ENCODE measurements at places on chromosomes 13 and 19. TPM values are rescaled to one million over a fixed set of nuclear protein-coding genes. Genes with fewer than 3 reads are reported as not detected.

DNA sequence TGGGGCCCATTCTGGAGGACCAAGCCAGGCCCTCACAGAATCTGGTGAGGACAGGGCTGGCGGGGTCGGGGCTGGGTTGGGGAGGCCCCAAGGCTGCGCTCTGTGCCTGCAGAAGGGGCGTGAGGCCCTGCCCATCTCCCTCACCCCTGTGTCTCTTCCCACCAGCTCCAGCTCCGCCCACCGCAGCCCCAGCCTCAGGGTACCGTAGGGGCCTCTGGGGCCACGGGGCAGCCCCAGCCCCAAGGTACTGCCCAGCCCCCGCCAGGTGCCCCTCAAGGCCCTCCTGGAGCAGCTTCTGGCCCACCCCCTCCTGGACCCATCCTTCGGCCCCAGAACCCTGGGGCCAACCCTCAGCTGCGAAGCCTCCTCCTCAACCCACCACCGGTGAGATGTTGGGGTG is 15.4 kb upstream of the PTOV1 start:
- no peak for DNase-seq

- DNase-seq = no peak
Observed at GRCh38 chr19:554817-555216, 11.0 kb downstream of the GZMM start.

DNA sequence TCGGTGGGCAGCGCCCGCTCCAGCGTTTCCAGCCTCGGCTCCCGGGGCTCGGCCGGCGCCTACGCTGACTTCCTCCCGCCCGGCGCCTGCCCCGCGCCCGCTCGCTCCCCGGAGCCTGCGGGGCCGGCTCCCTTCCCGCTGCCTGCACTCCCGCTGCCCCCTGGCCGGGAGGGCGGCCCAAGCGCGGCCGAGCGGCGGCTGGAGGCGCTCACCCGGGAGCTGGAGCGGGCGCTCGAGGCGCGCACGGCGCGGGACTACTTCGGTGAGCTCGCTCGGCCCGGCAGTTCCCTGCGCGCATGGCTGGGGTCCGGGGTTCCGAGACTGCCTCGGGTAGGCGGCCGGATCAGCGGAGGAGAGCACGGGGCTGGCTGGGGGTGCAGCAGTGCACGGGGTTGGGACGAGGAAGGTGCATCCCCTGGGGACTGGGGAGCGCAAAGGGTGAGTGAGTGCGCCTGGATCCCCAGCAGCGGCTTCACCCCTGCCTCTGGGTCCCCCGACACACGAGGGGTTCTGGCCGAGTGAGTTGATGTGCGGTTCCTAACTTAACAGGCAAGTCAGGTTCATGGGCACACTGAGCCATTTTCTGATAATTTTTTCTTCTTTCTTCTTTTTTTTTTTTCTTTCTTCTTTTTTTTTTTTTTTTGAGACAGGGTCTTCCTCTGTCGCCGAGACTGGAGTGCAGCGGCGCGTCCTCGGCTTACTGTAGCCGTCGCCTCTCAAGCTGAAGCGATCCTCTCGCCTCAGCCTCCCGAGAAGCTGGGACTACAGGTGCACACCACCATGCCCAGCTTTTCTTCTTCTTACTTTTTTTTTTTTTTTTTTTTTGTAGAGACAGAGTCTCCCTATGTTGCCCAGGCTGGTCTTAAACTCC is 1.1 kb downstream of the WTIP start:
- DNase-seq = peak; percentile 73

DNA sequence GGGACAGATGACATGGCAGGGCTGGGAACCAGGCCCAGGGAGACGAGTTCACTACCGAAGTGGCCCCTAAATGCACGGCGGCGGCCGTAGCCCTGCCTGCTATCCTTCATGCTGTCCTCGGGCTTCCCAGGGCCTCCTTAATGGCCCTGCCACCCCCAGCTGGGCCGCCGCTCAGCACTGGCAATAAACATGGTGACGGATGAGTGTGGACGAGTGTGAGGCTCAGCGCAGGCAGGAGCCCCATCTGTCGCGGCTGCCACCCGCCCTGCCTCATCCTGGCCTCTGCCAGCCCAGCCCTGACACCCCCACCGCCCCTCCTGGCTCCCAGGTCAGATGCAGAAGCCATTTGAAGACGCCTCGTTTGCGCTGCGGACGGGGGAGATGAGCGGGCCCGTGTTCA is 13.6 kb downstream of the PIN1 start:
- no peak for DNase-seq

- no peak for DNase-seq
Observed at GRCh38 chr13:41746259-41746658, 214.7 kb downstream of the VWA8 start.

DNA sequence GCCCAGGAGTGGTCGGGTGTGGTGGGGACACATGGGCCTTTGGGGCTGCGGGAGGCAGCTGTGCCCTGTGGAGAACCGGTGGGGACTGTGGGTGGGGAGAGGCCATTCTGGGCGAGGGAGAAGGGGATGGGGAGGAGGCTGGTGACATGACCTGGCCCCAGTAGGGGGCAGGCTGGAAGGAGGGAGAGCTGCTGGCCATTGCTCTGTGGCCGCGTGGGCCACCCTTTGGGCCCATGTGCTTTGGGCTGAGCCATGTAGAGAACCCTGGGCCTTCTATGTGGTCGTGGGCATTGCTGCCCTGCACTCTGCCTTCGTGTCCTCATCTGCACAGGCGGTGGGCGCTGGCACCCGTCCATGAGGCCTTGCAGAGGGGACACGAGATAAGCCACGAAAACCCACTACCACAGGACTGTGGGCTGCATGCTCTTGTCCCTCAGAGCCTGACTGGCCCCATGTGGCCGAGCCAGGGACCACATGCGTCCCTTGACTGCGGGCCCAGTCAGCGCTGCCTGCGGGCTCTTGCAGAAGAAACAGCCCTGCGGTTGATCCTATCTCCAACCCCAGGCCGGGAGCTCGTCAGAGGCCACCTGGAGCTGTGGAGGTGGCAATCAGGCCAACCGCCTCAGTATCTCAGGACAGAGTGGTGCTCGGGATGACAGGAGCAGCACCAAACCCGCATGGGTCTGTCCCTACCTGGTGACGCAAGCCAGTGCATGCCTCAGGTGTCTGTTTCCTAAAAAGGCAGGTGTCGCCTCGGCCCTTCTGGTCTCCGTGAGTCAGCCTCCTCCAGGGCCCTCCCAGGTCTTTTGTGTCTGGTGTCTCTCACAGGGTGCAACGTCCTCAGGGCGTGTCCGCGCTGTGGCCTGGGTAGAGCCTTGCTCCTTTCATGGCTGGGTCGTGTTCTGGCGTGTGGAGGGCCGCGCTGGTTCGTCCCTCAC is 14.3 kb downstream of the FZR1 start:
- DNase-seq = no peak

DNA sequence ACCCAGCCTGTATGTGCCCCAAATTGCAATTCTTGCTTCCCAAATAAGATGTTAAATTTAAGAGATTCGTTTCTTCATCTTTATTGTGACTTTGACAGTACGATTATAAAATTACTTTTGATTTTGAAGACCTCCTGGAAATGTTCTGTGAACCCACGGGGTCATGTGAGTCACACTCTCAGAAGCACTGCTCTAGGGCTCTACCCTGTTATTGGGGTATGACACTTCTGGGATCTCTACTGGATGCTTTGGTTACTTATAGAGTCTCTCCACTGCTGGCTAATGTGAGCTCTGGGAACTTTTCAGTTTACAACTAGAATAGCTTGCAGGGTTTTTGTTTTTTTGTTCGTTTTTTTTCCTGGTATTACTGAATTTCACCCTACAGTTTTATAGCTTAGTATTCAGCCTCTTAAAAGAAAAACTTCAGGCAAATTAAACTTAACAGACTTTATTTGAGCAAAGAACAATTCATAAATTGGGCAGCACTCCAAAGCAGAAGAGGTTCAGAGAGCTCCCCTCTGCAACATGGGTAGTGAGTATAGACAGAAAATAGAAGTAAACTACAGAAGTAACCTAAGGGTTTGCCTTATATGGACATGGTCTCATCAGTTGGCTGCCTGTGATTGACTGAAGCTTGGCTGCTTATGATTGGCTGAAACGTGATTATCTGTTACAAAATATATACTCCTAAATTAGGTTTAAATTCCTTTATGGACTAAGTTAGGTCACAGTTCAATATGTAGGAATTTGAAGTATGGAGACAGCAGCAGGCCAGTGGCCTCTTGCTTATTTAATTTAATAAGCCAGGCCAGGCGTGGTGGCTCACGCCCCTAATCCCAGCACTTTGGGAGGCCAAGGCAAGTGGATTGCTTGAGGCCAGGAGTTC is 28.5 kb upstream of the PSPC1 start:
- no peak for DNase-seq

DNA sequence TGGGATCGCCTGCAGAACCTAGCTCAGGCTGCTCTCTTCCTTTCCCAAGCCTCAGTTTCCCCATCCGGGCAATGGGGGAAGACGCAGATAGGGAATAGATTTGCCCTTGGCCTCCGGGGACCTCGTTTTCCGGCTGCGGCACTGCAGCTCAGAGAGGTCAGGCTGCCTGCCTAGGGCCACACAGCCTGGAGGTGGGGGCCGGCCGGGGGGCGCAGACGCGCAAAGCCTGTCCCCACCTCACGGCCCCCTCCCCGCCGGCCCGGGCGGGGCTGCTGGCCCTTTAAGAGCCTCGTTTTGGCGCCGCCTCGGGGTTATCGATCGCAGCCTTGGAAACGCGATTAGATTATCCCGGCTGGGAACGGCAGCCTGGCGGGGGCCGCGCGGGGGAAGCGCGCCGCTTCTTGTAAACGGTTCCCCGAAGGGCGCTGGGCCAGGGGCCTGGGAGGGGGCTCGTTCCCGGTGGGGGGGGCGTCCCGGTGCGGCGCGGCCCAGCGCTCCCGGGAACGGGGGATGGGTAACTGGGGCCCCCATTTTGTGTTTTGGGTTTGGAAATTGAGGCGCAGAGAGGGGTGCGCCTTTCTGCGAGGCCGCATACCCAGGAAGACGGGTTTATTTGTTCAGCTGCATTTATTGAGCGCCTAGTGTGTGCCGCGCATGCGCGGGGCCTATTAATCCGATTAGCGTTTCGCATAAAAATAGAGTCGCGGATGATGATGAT is 23.4 kb upstream of the TCF3 start:
- peak; percentile 70 for DNase-seq

DNA sequence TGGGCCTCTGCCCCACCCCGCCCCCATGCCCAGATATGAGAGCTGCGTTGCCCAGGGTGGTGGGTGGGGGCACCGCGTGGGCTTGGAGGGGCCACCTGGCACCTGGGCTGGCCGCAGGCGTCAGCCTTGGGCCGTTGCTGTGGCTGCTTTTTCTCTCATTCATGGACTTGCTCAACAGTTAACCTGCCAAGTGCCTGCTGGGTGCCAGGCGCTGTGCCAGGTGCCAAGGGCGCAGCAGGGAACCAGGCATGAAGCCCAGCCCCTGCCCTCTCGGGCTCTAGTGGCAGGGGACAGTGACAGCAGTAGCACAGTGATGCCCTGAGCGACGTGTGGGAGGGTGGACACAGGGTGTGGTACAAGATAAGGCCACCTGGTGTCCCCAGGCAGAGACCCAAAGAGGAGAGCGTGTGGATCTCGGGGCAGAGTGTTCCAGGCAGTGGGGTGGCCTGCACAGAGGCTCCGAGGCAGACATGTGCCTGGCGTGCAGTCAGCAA is 28.1 kb downstream of the DHX34 start:
- no peak for DNase-seq

- DNase-seq = peak; percentile 80
Observed at GRCh38 chr19:30666301-30666803, 294.2 kb downstream of the ZNF536 start.

DNA sequence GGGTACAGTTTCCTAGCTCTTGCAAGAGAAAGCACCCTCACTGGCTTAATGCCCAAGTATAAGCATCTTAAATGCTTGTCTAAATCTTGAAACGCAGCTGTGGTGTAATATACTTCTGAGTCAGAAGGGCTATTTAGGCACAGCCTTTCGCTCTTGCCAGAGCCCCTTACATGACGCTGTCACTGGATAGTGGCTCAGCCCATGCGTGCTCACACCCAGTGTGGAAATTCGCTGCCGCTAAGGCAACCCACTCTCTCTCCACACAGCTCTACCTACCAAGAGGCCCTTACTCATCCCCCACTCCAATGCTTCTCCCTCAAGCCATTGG is 24.0 kb downstream of the UQCRFS1 start:
- DNase-seq = no peak

GRCh38 chr19:13885826-13886365 is 9.0 kb downstream of the NANOS3 start:
- no peak for DNase-seq

The HNRNPL gene
- 583 TPM for total RNA-seq

The ZSCAN4 gene
- not detected for total RNA-seq

The C19orf81 gene
- total RNA-seq = 6.0 TPM

The ZNF628 gene
- not detected for total RNA-seq
